Skeletal muscle tissue (tissue), 5 donors: ENCODE measurements at places on chromosomes 1 and 21. TPM values are rescaled to one million over a fixed set of nuclear protein-coding genes. Genes with fewer than 3 reads are reported as not detected.

Gene SLC5A9
- not detected for total RNA-seq

Gene FCRL2
- total RNA-seq: not detected

Gene OR14A2
- total RNA-seq: not detected

Gene IL12RB2
- 3.1 TPM for total RNA-seq

Gene ECE1
- total RNA-seq: 25.6 TPM

Gene HCRTR1
- not detected for total RNA-seq

Gene AUNIP
- 1.6 TPM for total RNA-seq
